ENCODE measurements at places on chromosomes 6 and 20.

DNA sequence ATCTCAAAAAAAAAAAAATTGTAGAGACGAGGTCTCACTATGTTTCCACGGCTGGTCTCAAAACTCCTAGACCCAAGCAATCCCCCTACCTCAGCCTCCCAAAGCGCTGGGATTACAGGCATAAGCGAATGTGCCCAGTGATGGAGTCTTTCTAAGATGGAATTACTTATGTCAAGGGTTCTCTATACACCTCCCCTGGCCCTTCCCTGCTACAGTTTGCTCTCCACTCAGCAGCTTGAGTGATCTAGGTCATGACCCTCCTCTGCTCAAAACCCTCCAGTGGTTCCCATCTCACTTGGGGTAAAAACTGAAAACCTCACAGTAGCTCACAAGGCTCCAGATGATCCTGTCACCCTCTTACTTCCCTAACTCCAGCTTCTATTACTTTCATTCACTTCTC is 1.8 kb upstream of the DNPH1 start:
- DNase-seq, result no peak

DNA sequence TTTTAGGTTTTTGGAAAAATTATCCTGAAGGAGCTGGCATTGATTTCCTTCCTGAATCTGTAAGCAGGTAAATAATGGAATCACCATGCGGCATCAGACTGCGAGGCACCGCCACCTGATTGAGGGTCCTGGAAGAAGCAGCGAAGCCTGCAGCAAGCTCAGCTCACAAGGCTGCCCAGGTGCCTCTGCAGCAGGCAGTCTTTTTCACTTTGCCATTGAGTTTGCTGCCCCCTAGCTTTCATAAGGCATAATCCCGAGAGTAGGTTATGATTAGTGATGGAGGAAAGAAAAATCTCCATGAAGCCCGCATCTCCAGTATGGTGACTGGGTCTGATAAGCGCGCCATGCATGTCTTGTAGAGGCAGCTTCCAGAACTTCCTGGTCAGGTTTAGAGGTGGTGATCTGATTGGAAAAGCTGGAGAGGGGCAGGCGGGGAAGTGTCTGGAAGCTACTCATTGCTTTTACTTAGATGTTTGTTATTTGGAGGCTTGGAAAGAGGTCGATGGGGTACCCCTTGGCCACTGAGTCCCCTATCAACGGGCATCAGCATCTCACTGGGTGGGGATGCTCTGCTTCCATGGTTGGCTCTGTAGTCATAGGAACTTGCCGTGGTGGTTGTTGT is 26.7 kb downstream of the IYD start:
- peak; percentile 21 for DNase-seq

DNA sequence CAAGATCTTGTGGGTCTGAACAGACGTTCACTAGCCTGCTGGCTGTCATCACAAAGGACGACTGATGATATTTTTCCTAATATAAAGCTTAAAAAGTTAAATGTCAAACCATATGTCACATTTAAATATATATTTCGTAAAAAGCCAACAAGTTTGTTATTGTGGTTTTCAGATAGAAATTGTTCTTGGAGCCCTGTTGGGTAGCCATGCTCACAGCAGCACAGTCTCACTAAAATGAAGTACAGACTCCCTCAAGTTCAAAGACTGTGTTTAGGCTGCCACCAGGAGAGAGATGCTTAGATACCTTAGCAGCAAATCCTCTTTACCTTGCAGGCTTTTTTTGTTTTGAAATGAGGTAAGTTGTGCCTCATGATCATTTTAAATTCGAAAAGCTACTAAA is 17.8 kb downstream of the EEF1E1 start:
- DNase-seq, result no peak

DNA sequence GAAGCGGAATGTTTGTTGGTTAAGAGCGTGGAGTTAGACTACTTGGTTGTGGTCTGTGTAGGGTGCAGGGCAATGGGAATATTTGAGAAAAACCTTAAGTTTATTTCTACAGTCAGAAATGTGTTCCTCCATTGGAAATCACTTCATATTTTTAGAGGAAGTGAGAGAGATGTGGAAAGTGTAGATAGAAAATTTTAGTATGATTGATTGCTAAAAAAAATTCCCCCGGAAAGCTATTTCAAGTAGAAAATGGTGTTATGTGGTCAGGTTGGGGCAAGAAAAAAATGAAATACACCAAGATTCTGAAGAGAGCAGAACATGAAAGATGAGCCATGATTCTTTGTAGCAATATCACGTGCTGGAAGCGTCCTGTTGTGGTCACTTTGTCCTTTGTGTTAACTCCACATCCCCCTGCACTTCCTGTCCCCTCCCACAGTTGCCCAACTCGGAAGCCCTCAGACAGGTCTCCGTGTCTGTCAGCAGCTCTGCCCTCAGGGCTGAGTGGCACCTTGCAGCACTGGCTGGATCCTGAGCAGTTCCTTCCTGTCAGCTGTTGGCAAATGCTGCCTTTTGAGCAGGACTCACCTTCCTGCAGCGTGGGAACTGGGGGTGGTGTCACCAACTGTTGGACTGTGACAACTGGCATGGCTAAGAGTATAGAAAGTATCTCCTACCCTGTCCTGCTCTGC is 137.5 kb upstream of the SLC24A3 start:
- no peak for DNase-seq

GRCh38 chr6:36907781-36908180 is 22.0 kb downstream of the C6orf89 start:
- DNase-seq, result no peak

DNA sequence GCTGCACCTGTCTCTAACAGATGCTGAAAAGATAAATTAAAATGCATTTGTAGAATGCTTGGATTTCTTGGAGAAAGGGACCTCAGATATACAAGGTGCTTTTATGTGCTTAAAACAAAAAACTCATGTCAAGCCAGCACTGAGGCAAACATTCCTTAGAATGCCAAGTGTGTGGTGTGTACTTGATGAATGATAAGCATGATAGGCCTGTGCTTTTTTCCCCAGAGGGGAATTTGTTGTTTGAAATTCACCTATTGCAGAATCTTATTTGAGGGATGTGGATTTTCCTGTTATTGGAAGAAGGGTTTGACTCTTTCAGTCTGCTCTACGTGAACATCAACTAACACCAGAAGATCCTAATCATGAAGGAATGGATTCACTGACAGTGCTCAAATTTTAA is 28.8 kb downstream of the TTI1 start:
- no peak for DNase-seq

DNA sequence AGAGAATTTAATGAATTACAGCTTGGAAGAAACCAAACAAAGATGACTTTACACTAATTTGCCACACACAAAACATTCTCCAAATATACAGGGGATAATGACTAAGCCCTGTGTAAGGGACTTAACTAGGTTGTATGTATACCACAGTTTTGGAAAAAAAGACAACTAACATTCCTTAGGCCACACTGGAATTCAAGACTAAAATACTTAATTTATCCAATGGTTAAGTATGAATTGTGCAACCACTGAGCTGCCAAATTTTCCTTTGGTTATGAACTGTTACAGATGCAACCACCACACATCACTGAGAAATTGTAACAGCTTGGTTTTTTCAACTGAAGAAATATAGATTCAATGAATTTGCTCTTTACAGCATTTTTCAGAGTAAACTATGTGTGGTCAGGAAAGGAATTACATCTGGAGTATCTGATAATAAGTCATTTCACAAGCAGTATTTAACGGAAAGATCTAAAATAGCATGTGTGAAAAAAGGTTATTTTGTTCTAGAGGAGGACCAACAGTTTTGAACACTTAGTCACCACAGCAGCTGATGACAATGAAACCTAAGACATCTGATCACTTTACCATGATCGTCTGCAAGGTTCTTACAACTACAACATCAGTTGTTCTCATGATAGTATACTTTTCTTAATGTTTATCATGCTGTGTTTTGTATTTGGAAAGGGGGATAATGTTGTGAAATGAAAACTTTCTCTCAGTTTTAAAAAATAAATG is 318.8 kb downstream of the BCKDHB start:
- no peak for DNase-seq

GRCh38 chr6:161198176-161198575 is 75.7 kb downstream of the AGPAT4 start:
- DNase-seq, result no peak

- no peak for DNase-seq
Measured at GRCh38 chr20:16106191-16106849, 466.9 kb downstream of the KIF16B start.

DNA sequence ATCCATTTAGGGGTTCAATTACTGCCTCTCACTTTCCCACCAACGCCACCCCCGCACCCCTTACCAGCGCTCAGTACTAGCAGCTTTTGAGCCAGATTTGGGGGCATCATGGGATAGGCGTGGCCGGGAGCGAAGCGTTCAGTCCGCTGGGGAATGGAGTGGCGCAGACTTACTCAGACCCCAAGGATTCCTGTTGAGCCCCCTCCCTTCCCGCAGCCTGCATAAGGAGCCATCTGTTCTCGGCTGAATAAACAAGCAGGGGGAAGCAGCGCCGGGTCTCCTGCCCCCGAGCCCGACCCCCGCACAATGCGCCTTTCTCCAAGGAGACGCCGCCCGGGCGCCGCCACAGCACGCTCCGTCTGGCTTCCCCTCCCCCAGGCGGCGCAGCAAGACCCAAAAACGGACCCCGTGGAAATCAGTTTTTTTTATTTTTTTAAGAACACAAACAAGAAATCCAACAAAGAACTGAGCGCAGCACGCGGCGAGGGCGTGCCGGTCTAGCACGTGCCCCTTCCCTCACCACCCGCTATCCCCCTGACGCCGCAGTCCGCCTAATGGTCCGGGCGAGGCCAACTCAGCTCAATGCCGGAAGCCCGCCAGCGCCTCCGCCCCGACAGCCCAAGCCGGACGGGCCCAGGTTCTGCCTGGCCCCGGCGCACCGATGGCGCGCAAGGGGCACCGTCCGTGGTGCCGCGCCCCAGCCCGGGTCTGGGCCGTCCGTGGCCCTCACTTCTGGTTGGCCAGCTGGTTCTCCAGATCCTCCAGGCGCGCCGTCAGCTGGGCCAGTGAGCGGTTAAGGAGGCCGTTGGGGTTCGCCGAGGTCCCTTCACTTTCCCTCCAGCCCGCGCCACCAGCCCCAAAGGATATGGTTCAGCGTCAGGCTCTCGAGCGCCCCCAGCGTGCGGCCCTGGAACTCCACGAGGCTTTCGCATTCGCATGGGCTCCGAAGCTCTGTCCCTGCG is 13.3 kb upstream of the RBPJL start:
- peak; percentile 6 for DNase-seq

DNA sequence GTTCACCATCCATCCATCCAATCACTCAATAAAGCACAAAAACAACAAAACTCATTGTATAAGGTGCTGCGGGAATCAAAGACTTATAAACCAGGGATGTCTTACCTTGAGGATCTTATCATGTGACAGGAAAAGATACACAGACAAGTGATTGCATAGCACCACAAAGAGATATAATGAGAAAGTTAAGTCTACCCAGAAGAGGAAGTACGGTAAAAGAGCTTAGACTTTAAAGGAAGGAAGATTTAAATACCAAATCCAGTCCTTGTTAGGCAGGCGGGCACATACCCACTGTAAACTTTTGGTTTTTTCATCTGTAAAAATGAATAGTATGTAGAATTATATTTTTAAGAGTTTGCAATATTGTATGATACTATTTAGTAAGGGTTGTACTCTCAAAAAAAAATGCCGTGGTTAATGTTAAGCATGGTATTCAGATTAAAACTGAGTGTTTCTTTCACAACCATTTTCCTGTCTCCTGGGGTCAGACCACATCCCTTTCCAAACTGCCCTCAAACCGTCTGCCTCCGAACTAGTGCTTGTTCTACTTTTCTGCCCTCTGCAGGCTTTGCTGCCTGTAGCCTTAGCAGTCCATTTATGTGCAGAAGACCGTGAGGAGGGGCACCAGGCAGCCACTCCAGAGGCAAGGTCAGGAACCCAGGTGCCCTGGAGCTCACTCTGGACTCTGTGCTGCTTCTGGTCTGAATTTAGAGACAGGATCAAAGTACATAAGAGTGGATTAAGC is 179.5 kb upstream of the SYNDIG1 start:
- no peak for DNase-seq

GRCh38 chr6:107962723-107963122 is 4.7 kb upstream of the SEC63 start:
- no peak for DNase-seq

GRCh38 chr6:57097596-57097995 is 7.6 kb downstream of the ZNF451 start:
- DNase-seq, result no peak

- DNase-seq, result no peak
Measured at GRCh38 chr6:25365154-25365553, 86.0 kb downstream of the CARMIL1 start.

GRCh38 chr6:162100096-162100495 is 627.5 kb downstream of the PRKN start:
- no peak for DNase-seq

Data from NCI-H187 (cell line).